ENCODE measurements at places on chromosomes 4 and X. TPM values are rescaled to one million over a fixed set of nuclear protein-coding genes. Genes with fewer than 3 reads are reported as not detected.
A peak's percentile ranks its signal among the peaks of the same experiment; 100 is the strongest.

DNA sequence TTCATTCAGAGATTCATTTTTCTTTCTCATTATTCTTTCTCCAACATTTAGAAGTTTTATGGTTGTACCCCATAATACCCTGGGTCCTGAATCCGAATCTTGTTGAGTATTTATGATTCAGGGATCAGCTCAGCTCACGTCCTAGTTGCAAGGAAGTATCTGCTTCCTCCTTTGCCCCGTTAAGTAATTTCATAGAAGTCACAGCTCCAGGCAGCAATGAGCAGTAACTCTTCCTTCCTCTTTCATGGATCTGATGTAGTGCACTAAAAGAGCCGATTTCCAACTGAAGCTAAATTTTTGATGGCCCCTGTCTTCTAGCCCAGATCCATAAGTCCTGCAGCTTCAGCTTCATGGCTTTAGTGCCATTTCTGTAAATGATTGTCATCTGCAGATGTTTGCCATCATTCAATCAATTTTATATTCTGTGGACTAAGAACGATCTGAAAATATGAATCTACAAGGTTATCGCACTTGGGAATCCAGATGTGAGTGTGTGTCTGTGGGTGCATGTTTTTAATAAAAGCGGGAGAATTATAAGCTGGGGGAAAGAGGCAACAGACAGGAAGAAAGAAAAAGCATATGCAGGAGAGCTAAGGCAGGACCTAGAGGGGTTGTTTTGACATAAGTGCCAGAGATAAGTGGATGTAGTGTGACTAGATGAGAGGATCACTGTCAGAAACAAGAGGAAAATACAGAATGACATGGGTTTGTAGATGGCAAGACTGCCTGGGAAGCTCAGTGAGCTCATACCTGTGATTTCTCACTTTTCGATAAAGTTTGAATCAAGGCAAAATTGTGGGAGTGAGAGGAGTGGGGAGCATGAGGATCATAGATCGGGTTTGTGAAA is 17.5 kb downstream of the VEGFD start:
- DNase-seq: no peak

GAR1 gene
- total RNA-seq: 5.2 TPM

DNA sequence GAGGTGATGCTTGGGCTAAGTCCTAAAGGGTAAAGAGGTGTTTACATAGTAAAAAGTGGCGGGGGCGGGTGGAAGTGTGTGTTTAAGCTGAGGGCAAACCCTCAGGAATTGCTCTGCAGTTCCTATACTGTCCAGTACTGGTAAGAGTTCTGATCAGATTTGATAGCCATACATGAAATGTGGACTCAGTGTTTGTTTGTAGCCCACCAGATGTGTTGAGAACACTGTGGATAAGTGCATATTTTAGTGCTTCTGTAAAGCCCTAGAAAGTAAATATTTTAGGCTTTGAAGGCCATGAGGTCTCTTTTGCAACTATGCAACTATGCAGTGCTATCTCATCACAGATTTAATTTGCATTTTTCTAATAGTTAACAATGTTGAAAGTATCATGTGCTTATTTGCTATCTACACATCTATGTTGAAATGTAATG is 80.7 kb upstream of the EOLA2 start:
- DNase-seq: peak; percentile 93

GAGE12J gene
- total RNA-seq: not detected

GRCh38 chrX:49977319-49978090 is 55.1 kb downstream of the CLCN5 start:
- no peak for DNase-seq

- peak; percentile 34 for DNase-seq
These were observed 20.6 kb downstream of the ZDHHC9 start for GRCh38 chrX:129823115-129823514.

DNA sequence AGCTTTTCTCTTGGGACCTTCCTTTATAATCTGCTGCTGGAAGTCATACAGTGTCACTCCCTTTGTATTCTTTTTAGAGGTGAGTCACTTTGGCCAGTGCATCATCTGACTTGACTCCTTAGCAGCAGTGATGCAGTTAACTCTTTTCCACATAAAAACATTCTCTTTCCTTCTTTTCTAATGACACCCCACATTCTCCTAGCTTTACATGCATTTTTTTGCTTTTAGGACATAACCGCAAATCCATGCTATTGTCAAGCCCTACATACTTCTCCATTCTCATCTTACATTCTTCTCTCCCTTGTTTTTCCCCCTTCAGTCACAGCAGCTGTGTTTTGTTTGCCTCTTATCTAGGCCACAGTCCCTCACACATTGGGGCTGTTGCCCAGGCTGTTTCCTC is 55.1 kb downstream of the ZNF330 start:
- DNase-seq: peak; percentile 40

HDAC6 gene
- 29.4 TPM for total RNA-seq

- no peak for DNase-seq
These were observed 81.5 kb downstream of the FNIP2 start for GRCh38 chr4:158850371-158850770.

DNA sequence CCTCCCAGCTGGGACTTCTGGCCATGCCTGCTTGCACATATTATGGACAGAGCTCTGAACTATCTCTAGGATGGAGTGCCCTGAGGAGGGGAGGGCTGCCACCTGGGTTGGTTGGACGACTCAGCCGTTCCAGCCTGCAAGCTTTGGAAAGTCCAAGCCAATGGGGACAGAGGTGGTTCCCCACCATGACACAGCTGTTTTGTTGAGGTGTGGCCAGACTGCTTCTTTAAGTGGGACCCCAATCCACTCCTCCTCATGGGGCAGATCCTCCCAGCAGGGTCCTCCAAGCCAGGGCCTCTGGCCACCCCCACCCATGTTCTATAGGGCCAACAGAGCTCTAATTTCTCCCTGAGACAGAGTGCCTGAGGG is 22.7 kb downstream of the F8A3 start:
- DNase-seq: no peak

DNA sequence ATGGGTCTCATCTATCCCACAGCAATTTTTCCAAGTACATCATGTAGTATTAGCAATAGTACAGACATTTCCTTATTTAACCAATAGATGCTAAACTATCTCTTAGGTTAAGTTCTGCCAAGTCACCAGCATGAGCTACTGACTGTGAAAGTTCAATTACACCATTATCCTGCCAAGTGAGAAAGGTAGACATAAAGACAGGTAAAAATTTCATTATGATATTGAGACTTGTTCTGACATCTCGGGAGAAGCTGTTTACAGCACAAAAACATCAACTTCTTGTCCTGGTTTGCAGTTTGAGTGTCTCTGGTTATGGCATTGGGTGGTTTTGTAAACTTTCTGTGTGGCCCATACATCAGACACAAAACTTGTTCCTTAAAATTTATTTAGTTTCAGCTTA is 622.4 kb upstream of the PCDH10 start:
- no peak for DNase-seq

GRCh38 chrX:96424007-96424406 is 260.6 kb upstream of the DIAPH2 start:
- peak; percentile 48 for DNase-seq

DNA sequence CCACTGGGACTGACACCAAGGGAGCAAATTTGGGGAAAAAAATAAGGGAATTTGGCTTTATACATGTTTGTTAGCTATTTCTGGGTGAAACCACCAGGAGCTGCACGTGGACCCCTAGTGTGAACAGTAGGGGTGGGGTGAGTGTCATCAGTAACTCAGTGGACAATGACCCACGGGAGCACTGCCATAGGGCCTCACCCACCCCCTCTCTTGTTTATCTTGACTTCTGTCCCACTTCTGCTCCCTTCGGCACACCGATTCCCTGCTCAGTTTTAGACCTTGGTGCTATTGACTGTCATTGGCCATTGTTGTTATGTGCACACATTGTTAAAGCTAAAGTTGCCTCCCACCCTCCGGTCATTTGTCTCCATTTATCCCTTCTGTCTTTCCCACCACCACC is 9.0 kb downstream of the ACOX3 start:
- DNase-seq: no peak

- DNase-seq: peak; percentile 48
These were observed 74.6 kb upstream of the NEIL3 start for GRCh38 chr4:177235026-177235425.

- DNase-seq: no peak
These were observed 942 bp upstream of the APLN start for GRCh38 chrX:129655547-129656249.

- DNase-seq: no peak
These were observed 354.9 kb downstream of the GPAT3 start for GRCh38 chr4:83890816-83891215.

- peak; percentile 63 for DNase-seq
These were observed 22.7 kb upstream of the MSN start for GRCh38 chrX:65644621-65645289.

DNA sequence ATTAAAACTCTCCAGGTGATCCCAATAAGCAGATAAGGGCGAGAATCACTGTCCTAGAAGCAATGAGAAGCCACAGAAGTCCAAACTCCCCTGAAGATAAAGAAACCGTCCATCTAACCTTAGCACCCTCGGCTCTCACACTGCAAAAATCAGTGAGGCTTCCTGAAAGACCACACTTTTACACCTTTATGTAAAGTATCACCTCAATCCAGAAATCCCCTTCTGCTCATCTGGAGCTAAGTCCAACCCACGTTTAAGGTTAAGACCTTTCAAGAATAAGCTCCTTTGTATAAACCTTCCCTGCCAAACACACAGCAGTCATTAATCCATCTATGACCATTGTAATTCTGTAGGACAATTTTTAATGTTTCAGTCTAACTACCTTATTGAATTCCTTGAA is 41.7 kb downstream of the LIN54 start:
- DNase-seq: no peak

RPL36A gene
- 103 TPM for total RNA-seq

DNA sequence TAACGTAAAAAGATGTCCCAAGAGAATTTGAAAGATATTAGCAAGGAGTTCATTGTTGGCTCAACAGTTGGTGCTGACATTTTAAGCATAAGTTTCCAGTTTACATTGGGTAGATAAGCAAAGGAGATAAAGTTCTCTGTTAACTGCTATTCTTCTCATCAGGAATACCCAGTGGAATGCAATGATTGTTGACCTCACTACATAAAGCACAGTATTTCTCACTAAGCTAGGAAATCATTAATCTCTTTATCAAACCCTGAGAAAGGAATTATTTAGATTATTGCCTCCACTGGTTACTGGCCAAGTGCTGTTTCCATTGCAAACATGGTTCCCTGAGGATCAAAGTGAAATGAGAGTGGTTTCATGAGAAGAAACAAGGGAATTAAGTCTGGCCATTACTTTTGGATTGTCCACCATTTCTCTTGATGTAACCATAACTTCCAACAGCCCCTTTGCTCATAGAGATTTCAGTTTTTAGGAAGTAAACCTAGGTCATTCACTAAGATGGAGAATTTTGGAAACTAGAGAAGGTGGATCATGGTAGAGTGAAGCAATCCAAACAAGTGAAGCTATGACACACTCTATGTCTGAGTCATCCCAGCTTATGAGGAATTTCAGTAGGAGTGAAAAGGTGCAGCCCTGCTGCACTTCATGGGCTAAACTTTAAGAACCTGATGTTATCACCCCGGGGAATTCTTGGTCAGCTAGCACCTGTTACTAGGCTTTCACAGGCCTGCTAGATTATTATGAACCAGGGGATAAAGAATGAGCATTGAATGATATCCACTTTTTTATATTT is 163.4 kb downstream of the AREG start:
- DNase-seq: peak; percentile 29

SERTM2 gene
- total RNA-seq: 1.3 TPM

OPRPN gene
- not detected for total RNA-seq

SPANXD gene
- 0.43 TPM for total RNA-seq

- DNase-seq: peak; percentile 54
These were observed 13.3 kb upstream of the PITX2 start for GRCh38 chr4:110636171-110636679.

- no peak for DNase-seq
These were observed 144.6 kb downstream of the SH3KBP1 start for GRCh38 chrX:19742826-19743225.

XAGE1A gene
- total RNA-seq: not detected

DNA sequence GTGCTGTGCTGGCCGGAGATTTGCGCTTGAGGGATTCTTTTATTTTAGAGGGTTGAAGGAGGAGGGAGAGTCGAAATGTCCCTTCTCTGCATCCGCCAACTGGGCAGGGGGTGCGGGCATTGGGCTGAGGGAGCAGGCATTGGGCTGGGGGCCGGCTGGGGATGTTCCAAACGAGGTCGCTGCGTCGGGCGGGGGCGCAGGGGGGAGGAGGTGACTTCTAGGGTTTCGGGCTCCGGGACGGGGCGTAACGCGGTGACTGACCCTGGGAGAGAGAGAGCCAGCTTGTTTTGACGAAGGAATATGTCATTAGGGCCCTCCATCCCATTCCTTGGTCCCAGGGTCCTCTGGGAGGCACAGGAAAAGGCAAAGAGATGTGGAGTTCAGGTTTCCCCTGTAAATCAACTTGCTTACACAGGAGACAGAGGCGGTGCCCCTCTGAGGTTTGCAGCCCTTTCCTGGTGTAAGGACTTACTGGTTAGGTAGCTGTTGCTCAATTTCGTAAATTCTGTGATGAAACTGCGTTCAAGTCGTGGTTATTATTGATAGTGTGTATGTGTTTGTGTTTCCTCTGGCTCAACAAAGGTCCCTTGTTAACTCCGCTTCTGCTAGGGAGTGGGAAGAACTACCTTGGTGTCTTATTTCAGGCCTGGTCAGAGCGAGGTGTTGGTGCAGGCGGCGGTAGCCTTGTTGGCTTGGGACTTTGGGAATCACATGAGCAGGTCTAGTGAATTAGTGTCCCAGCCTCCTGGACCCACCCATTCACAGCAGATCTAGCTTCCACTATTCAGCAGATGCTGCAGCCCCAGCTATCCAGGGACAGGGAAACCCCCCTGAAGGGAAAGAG is 716 bp downstream of the FHIP1A start:
- no peak for DNase-seq

- DNase-seq: no peak
These were observed 81.3 kb downstream of the ACOX3 start for GRCh38 chr4:8359193-8359592.

DNA sequence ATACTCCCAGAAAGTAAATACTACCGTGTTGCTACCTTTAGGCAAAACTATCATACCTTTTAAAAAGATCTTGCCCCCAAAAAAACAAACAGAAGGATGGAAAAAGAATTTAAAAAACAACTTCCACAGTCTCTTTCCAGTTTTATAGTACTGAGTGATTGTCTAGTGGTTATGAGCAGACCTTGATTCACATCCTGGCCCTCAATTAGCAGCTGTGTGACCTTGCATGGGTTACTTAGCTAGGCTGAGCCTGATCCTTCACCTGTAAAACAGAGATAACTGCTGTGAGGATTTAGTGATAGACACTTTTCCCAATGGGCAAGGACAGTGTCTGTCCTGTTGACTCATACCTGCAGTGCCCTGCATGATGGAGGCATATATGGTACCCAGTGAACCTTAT is 49.0 kb downstream of the SMAD1 start:
- no peak for DNase-seq

CLIC2 gene
- total RNA-seq: 1.3 TPM

DNA sequence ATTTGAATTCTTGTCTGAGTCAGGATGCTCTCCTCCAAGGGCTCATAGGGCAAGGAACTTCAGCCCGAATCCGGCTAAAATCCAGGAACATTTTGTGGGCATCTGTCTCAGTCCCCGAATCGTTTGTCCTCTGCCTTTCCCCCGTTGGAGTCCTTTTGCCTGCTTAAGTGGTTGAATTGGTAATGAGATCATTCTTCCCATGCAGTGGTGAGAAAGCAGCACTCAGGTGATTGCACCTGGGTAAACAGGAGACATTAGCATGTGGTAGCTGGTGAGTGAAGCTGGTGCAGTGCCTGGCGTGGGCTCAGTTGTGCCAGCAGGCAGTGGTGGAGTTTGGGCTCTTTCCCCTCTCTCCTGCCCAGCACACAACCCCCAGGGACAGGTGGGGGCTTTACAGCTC is 61.9 kb upstream of the MTM1 start:
- DNase-seq: no peak

RTL5 gene
- 1.3 TPM for total RNA-seq

Measured in fibroblast of villous mesenchyme (primary cell).